ENCODE measurements at places on chromosomes 16 and 17. TPM values are rescaled to one million over a fixed set of nuclear protein-coding genes. Genes with fewer than 3 reads are reported as not detected.

DNA sequence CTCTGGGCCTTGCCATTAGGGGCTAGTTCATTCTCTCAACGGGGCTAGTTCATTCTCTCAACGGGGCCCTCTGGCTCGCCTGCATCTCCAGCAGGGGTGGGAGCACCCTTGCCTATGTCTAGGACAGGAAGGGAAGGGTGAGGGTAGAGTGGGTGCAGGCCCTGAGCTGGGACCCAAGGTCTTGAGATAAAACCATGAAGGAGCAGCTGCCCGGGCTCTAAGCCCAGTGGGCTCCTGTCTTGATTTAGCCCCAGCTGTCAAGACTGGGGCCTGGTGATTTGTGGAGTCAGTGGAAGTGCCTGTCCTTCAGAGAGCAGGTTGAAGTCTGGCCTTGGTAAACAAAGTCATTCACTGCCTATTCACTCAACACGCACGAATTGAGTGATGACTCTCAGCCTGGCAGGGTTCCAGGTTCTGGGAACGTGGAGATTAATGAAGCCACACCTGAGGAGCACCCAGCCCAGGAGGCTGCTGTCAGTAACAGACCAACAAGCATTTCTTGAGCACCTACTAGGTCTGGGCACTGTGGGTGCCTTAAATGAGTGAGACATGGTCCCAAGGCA, 35.4 kb downstream of the WNT3 start:
- no peak overlapping the region for H3K4me3 ChIP-seq
- H3K27ac ChIP-seq = no peak overlapping the region
- no peaks in the 10 kb centered on the region for H3K36me3 ChIP-seq
- H3K4me1 ChIP-seq = no peaks in the 10 kb centered on the region

GRCh38 chr17:48818361-48818841, 1.4 kb upstream of the TTLL6 start:
- peaks cover 4% of the 10 kb centered on the region for H3K27me3 ChIP-seq
- H3K36me3 ChIP-seq = no peaks in the 10 kb centered on the region
- H3K27ac ChIP-seq = no peak overlapping the region
- DNase-seq = no peak
- H3K4me3 ChIP-seq = no peak overlapping the region
- no peaks in the 10 kb centered on the region for H3K4me1 ChIP-seq

GRCh38 chr16:14198012-14198411, 126.9 kb downstream of the MRTFB start:
- no peaks in the 10 kb centered on the region for H3K36me3 ChIP-seq
- no peak overlapping the region for H3K27ac ChIP-seq
- H3K27me3 ChIP-seq = no peaks in the 10 kb centered on the region
- no peak overlapping the region for H3K4me3 ChIP-seq
- DNase-seq = no peak

DNA sequence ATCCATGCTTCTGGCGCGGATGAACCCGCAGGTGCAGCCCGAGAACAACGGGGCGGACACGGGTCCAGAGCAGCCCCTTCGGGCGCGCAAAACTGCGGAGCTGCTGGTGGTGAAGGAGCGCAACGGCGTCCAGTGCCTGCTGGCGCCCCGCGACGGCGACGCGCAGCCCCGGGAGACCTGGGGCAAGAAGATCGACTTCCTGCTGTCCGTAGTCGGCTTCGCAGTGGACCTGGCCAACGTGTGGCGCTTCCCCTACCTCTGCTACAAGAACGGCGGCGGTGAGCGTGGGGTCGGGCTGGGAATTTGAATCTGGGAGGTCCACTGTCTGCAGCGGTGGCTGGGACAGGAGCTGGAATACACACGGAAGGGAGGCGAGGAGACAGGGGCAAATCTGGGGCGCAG, 904 bp downstream of the SLC6A2 start:
- no peaks in the 10 kb centered on the region for H3K36me3 ChIP-seq
- peak overlapping the region; percentile 72 for H3K4me3 ChIP-seq
- peaks cover 6% of the 10 kb centered on the region for H3K4me1 ChIP-seq
- peaks cover 57% of the 10 kb centered on the region for H3K27me3 ChIP-seq
- no peak for DNase-seq
- no peak overlapping the region for H3K27ac ChIP-seq

- H3K27me3 ChIP-seq = no peaks in the 10 kb centered on the region
- H3K27ac ChIP-seq = peak overlapping the region; percentile 97
- no peaks in the 10 kb centered on the region for H3K36me3 ChIP-seq
- peaks cover 18% of the 10 kb centered on the region for H3K4me1 ChIP-seq
- H3K4me3 ChIP-seq = peak overlapping the region; percentile 8
Measured at GRCh38 chr16:27326738-27327585, 13.2 kb downstream of the IL4R start.

- no peak for DNase-seq
- H3K27me3 ChIP-seq = no peaks in the 10 kb centered on the region
- H3K36me3 ChIP-seq = no peaks in the 10 kb centered on the region
- H3K4me3 ChIP-seq = peak overlapping the region; percentile 77
- peak overlapping the region; percentile 79 for H3K27ac ChIP-seq
- peaks cover 11% of the 10 kb centered on the region for H3K4me1 ChIP-seq
Measured at GRCh38 chr17:60077672-60078519, 825 bp downstream of the HEATR6 start.

GRCh38 chr17:19311016-19311415, 51.5 kb downstream of the B9D1 start:
- H3K36me3 ChIP-seq = no peaks in the 10 kb centered on the region
- no peak for DNase-seq
- no peaks in the 10 kb centered on the region for H3K4me1 ChIP-seq
- H3K27ac ChIP-seq = no peak overlapping the region
- no peak overlapping the region for H3K4me3 ChIP-seq
- H3K27me3 ChIP-seq = no peaks in the 10 kb centered on the region

GRCh38 chr17:78789149-78789662, 7.1 kb upstream of the CYTH1 start:
- no peaks in the 10 kb centered on the region for H3K27me3 ChIP-seq
- no peak overlapping the region for H3K27ac ChIP-seq
- DNase-seq = no peak
- no peaks in the 10 kb centered on the region for H3K4me1 ChIP-seq
- H3K36me3 ChIP-seq = no peaks in the 10 kb centered on the region

GRCh38 chr17:7818746-7819645, 15.0 kb upstream of the KDM6B start:
- no peak overlapping the region for H3K27ac ChIP-seq
- H3K4me1 ChIP-seq = no peaks in the 10 kb centered on the region
- H3K27me3 ChIP-seq = no peaks in the 10 kb centered on the region

DNA sequence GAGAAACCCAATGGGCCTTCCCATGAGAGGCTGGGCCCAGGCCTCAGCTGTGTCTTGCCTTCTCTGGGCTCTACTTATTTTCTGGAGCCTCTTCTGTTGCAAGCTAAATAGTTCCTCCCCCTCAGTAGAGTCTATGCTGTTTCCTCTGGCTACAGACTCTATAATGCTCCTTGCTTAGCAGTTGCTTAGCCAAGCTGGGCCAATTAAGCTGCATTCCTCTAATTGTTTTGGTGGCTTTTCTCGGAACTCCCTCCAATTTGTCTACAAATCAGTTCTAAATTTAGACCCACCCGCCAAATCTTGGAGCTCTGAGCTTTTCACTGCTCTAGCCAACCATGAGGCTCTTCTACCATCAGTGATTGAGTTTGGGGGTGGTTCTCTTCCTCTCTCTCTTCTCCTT, 302.7 kb upstream of the ASIC2 start:
- H3K4me3 ChIP-seq = no peak overlapping the region
- H3K36me3 ChIP-seq = no peaks in the 10 kb centered on the region
- DNase-seq = peak; percentile 21
- H3K4me1 ChIP-seq = no peaks in the 10 kb centered on the region

- no peaks in the 10 kb centered on the region for H3K36me3 ChIP-seq
- H3K27ac ChIP-seq = no peak overlapping the region
- no peak for DNase-seq
- no peaks in the 10 kb centered on the region for H3K4me1 ChIP-seq
Measured at GRCh38 chr16:77943801-77944200, 78.5 kb upstream of the CLEC3A start.

- peaks cover 4% of the 10 kb centered on the region for H3K4me1 ChIP-seq
- no peaks in the 10 kb centered on the region for H3K36me3 ChIP-seq
- H3K27me3 ChIP-seq = no peaks in the 10 kb centered on the region
- no peak for DNase-seq
Measured at GRCh38 chr17:82828875-82829487, 10.8 kb downstream of the ZNF750 start.

GRCh38 chr17:11302401-11303186, 61.6 kb downstream of the SHISA6 start:
- no peak for DNase-seq
- H3K4me1 ChIP-seq = no peaks in the 10 kb centered on the region
- no peak overlapping the region for H3K4me3 ChIP-seq
- no peak overlapping the region for H3K27ac ChIP-seq

- peaks cover 12% of the 10 kb centered on the region for H3K27me3 ChIP-seq
- peak overlapping the region; percentile 53 for H3K4me3 ChIP-seq
- peak overlapping the region; percentile 94 for H3K27ac ChIP-seq
- no peak for DNase-seq
Measured at GRCh38 chr17:61400066-61400716, 548 bp downstream of the TBX2 start.

DNA sequence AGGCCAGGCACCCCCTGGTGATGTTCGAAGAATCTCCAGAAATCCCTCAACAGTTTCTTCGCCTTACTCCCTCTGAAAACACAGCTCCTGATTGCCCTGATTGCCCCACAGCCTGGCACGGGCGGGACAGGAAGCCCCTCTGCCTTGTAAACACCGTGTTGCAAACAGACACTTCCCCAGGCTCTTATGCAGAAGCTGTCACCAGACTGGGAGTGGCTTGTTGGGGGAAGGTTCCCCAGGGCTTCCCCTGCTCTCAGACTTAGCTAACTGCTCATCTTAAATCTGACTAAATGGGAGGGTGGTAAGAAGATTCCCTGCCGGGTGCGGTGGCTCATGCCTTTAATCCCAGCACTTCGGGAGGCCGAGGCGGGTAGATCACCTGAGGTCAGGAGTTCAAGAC, 11.2 kb downstream of the PIK3R5 start:
- H3K4me1 ChIP-seq = no peaks in the 10 kb centered on the region
- no peaks in the 10 kb centered on the region for H3K36me3 ChIP-seq
- H3K4me3 ChIP-seq = no peak overlapping the region
- no peaks in the 10 kb centered on the region for H3K27me3 ChIP-seq
- no peak for DNase-seq

DNA sequence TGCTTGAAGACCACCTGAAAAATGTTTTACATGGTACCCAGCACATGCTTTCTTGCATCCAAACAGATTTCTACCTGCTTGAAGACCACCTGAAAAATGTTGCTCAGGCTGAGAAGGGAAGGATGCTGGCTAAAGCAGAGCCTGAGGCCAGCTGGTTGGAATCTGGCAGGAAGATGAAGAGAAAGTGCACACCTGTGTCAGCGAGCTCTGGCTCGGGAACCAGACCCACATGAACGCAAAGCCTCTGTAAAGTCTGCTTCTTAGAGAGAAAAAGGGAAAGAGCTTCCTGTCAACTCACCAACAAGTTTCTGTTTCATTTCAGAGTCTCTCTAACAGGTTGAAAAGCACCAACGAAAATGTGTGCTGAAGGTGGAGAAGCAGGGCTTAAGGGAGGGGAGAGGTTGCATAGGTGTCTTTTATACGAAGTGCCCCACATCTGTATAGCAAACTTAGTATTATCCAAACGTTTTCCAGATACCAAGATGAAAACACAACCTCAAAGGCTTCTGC, 226.0 kb downstream of the TOX3 start:
- H3K4me3 ChIP-seq = no peak overlapping the region
- no peak for DNase-seq
- H3K36me3 ChIP-seq = no peaks in the 10 kb centered on the region
- no peaks in the 10 kb centered on the region for H3K27me3 ChIP-seq

- H3K27me3 ChIP-seq = no peaks in the 10 kb centered on the region
- no peak overlapping the region for H3K4me3 ChIP-seq
- DNase-seq = no peak
- H3K36me3 ChIP-seq = no peaks in the 10 kb centered on the region
Measured at GRCh38 chr16:15782573-15783365, 74.1 kb downstream of the MYH11 start.

DNA sequence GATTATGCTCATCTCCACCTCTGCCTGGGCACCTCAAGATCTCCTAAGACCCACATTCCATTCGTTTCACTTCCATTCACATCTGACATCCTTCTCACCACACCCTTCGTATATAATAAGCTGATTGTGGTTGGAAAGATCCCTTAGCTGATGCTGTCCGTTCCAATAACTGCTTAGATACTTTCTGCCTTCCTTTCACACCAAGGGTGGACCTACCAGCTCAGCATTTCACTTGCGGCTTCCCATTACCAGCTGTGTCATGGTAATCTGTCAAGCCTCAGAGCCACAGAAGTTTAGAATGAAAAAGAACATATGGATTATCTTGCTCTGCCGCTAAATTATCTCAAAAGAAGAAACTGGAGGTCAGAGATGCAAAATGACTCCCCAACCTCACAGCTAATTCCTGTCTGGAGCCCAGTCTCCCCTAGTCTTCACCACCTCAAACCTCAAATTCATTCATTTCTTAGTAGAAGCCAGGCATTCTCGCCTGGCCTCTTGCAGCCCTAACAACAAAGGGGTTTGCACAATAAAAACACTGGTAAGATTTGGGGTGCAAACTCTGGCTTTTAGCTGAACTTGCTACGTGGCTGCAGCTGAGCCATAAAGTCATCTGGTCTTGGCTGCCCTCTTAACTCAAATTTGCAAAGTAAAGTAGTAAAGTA, 182.8 kb upstream of the HS3ST3A1 start:
- no peaks in the 10 kb centered on the region for H3K36me3 ChIP-seq
- no peaks in the 10 kb centered on the region for H3K27me3 ChIP-seq
- no peak for DNase-seq
- H3K27ac ChIP-seq = no peak overlapping the region
- H3K4me1 ChIP-seq = no peaks in the 10 kb centered on the region

GRCh38 chr16:391885-392335, 5.1 kb upstream of the NME4 start:
- no peaks in the 10 kb centered on the region for H3K36me3 ChIP-seq
- no peaks in the 10 kb centered on the region for H3K4me1 ChIP-seq
- DNase-seq = no peak
- H3K27ac ChIP-seq = no peak overlapping the region
- H3K4me3 ChIP-seq = no peak overlapping the region

DNA sequence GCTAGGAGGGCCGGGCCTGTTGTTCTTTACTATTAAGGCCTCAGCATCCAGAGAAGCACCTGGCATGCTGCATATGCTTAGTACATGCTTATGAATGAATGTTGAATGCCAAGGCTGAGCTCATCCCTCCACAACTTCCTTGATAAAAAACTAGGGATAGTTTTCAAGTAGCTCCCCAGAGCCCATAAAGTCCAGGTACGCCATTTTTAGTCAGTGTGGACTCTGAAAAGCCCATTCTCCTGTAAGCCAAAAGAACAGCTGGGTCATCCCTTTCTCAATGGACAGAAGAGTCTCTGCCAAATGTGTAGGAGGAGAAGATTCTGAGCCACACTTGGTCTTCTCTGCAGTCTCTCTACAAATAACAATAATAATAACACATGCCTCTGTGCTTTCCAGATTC, 8.9 kb upstream of the ITGB3 start:
- no peaks in the 10 kb centered on the region for H3K27me3 ChIP-seq
- H3K27ac ChIP-seq = no peak overlapping the region
- no peaks in the 10 kb centered on the region for H3K36me3 ChIP-seq
- no peak for DNase-seq

The SULT1A1 gene
- 54.1 TPM for total RNA-seq

The CCL16 gene
- not detected for total RNA-seq

The C17orf78 gene
- not detected for total RNA-seq

The FBXW10 gene
- not detected for total RNA-seq

The PIK3R6 gene
- total RNA-seq = 2.9 TPM

The SGF29 gene
- total RNA-seq = 28.5 TPM

The SCGB1C2 gene
- total RNA-seq = not detected

The USP43 gene
- total RNA-seq = 0.32 TPM

The C16orf54 gene
- total RNA-seq = 2.1 TPM

The ATP1B2 gene
- 0.98 TPM for total RNA-seq

The KLHL10 gene
- 0.88 TPM for total RNA-seq

The KRTAP3-2 gene
- total RNA-seq = not detected

The RNF43 gene
- 19.0 TPM for total RNA-seq

The SIAH1 gene
- 45.2 TPM for total RNA-seq

All from breast epithelium (tissue), 4 donors.